Stimulated activated CD8-positive, alpha-beta memory T cell treated with anti-CD3 and anti-CD28 coated beads, Interleukin-15, amount 100 ng/mL, for 4 hours (primary cell): ENCODE measurements at places on chromosomes 16 and 17.
A peak's percentile ranks its signal among the peaks of the same experiment; 100 is the strongest.

GRCh38 chr17:11239379-11239970 lies 1.5 kb upstream of the SHISA6 start:
- no peak for DNase-seq

- DNase-seq = no peak
These were observed 6.9 kb downstream of the CARMIL2 start for GRCh38 chr16:67651847-67652246.

GRCh38 chr16:17229766-17230165 lies 241.0 kb downstream of the XYLT1 start:
- DNase-seq = no peak

GRCh38 chr17:16947470-16947869 lies 24.4 kb downstream of the TNFRSF13B start:
- no peak for DNase-seq

DNA sequence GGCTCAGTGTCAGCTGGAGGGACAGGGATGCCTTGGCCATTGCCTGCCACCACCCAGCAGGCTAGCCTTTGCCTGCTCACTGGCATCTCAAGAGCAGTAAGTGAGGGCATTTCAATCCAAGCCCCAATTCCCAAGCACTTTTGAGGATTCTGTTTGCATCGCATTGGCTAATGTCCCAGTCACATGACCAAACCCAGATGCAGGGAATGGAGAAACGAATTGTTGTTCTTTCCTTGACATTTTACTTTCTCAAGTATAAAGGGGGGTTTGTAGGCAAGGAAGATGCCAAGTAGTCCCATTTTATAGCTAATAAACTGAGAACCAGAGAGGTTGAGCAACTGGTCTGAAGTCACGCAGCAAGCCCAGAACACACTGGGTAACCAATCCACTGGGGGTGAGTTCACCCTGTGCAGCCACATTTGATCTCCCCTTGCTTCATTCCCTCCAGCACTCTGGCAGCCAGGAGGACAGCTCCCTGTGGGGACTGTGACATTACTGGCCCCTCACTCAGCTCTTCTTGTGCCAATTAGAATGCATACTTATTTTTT lies 193.8 kb upstream of the CACNG3 start:
- no peak for DNase-seq

- no peak for DNase-seq
These were observed 218.0 kb downstream of the C16orf95 start for GRCh38 chr16:87098976-87099720.

- no peak for DNase-seq
These were observed 212.2 kb downstream of the SEC14L1 start for GRCh38 chr17:77352996-77353395.

GRCh38 chr16:7397901-7398300 lies 65.3 kb downstream of the RBFOX1 start:
- no peak for DNase-seq

DNA sequence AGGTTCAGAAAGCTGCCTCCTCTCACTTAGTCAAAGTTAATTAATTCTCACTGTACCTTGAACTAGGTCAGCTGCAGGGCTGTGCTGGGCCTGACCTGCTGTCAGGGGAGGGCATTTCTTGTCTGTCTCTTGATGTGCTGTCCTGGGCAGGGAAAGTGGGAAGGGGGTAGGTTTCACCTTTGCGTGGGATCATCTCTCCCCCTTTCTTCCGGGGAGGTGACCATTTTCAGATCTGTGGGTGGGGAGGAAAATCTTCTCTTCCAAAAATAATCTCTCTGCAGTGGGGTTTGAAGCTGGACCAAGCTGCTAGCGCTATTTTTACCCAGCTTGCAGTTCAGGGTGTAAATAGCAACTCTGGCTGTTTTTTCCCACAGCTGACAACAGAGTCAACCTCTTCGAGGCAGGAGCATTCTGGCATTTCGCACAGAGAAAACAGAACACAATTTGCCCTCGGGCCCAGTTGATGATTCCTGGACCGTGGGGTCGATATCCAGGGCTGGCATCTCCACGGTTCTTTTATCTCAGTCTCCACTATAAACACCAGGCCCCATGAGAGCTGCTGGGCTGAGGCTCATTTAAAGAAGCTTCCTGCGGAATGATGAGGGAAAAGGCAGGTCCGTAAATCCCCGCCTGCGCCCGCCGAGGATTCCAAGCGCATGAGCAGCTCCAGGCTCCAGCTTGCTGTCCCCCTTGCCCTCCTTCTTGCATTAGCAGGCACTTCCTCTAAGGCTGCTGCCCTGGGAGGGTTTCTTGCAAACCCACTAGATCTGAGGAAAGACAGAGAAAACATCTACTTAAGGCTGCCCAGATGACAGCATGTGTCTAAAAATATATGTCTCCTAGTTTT lies 93.9 kb downstream of the YPEL2 start:
- DNase-seq = no peak

- peak; percentile 21 for DNase-seq
These were observed 59.1 kb downstream of the OR1D5 start for GRCh38 chr17:3004150-3004801.

DNA sequence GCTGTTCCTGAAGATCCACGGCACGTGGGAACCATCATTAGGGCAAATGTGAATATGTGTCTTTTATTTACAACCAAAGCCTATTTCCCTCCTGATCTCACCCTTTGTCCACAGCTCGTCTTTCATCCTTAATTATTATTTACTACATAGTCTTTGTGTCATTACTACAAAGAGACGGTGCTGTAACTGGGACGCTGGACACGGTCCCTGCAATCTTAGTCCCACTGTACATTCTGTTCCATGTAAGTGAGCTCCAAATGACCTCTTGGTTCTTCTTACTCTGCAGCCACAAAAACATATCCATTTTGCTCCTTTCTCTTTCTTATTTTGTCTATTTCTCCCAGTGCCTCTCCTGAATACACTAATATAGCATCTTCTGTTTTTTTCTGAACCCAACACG lies 12.7 kb upstream of the KRT23 start:
- no peak for DNase-seq

DNA sequence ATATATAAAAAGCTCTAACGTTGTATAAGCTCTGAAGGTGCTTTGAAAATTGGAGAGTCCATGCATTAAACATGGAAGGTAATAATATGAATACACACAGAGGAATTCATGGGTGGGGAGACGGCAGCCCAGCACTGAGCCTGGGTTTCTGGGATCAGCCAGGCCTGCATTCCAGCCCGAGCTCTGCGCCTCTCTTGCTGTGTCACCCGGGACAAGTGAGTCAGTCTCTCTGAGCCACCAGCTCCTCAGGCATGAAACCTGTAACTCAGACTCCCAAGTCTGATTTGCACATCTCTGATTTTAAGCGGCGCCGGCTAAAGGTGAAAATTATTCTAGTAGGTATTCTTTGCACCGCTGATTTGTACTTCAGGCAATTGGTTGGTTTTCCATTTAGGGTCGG lies 238.8 kb downstream of the MRTFB start:
- DNase-seq = no peak

DNA sequence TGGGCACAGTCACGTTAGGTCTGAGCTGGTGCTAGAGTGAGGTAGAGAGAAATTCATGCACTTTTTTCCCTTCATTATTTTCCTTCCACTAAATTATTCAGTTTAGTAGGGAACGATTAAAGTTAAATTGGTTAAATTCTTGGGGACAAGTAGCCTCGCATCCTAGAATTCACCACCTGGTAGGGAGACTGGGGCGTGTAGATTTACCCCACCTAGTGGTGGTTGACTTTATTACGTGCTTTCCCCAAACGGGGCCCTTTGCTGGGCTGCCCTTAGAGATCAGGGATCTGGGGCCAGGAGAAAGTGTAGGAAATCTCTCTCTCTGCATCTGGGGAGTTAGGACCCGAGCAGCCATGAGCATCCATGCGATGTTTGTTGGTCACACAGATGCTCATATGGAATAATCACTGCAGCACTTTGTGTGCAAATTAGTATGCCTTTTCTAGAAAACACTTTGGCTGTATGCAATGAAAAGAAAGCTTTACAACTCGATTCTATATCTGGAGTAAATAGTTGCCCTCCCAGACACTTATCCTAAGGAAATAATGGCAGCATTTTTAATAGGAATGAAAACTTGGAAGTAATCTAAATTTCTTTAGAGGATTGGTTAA lies 107.0 kb downstream of the PLCG2 start:
- DNase-seq = no peak

- no peak for DNase-seq
These were observed 2.2 kb upstream of the NF1 start for GRCh38 chr17:31092475-31093064.

- DNase-seq = peak; percentile 51
These were observed 103.0 kb downstream of the RAB11FIP4 start for GRCh38 chr17:31494259-31495021.

- DNase-seq = no peak
These were observed 28.3 kb downstream of the STH start for GRCh38 chr17:46027048-46027975.

DNA sequence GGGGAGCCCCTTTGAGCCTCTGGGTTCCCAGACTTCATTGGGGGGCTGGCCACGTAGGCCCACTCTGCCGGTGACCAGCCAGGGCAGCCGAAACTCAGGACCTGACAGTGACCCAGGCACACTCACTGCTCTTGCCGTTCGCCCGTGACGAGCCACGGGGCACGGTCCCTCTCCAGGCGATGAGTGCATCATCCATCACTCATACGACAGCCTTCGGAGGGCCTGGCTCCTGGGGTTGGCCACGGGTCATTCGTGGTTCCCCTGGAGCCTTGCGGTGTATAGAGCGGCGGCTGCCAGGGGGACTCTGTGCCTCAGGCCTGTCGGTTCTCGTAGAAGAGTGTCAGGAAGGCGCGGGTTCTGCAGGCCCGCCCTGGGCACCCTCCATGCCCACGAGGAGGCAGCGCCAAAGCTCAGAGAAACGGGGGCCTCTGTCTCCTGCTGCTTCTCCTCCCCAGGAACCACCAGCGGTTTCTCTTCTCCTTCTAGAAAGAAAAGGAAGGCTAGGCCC lies 11.2 kb upstream of the NUDT16L1 start:
- DNase-seq = no peak

GRCh38 chr16:25073854-25074253 lies 37.7 kb upstream of the LCMT1 start:
- no peak for DNase-seq

GRCh38 chr16:11967195-11967911 lies 2.3 kb downstream of the TNFRSF17 start:
- DNase-seq = no peak

DNA sequence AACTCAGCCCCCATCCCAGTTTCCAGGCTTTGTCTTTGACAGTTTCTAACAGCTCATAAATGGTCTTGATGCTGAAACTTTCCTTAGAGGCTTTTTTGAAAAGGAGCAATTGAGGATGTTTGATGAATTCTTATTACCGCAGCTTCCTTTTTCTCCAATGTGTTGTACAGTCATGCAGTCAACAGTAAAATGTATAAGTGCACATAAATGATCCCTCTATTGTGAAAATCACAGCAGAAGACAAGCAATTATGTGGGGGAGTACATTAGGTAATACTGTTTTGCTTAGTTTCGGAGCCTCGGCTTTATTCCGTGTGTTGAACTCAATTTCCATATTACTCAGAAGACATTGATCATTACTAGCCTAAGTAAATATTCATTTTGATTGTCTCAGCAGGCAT lies 673.7 kb downstream of the CDH8 start:
- no peak for DNase-seq

DNA sequence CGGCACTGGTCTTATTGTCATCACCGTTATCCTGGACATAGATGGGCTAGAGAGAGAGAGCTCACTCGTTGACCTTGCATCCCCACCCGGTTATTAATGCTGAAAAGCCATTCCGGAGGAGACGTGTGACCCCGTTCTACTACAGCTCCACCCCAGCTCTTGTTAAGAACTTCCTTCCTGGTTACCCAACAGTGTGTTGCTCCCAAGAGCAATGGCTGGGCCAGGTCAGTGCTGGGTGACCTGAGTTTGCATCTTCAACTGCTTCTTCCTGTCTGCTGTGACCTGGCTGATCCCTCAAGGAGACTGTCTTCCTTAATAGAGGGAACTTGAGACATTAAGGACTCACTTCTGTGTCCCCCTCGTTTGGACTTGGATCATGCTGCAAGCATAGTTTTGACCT lies 96.1 kb upstream of the SDK2 start:
- DNase-seq = no peak

- no peak for DNase-seq
These were observed 2.7 kb downstream of the MAP3K14 start for GRCh38 chr17:45313996-45314740.

DNA sequence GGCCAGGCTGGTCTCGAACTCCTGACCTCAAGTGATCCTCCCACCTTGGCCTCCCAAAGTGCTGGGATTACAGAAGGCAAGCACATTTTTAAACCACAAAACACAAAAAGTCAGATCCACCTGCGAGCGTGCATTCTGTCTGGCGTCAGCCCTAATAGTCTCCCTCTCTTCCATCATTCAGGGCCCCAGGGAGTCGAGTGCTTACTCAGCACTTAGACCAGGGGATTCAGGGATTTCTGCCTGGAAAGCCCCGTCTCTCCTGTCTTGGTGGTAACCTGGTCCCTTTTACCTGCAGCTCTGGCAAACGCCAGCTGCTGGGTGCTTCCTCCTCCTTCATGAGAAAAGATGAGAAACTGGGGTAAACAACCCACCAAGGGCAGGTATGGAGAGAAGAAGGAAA lies 443.1 kb downstream of the SOX9 start:
- DNase-seq = no peak

GRCh38 chr16:12617401-12617819 lies 186.3 kb downstream of the CPPED1 start:
- no peak for DNase-seq

DNA sequence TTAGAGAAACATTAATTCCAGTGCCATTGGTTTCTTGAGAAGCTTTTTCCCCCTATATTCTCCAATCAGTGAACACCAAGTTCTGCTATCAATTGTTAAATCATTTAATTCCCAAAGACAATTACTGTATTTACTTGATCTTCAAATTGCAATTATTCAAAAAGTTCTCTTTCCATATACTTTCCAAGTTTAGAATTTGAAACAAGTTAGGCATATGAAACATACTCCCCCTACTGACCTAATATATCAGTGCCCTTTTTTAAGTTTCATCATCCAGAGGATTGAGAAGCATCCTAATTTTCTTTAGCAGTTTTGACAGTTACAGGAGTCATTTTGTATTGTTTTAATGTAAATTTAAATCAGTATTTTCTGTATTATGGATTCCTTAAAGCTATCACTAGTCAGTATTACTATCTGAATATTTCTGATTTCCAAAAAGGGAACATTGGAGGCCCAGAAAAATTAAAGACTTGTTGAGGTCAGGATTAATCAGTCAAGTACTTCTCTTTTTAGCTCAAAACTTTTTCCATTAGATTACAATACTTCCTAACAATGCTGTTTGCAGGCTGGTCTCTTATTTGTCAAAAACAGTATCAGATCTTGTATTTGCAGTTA lies 16.3 kb downstream of the MEIOC start:
- no peak for DNase-seq

DNA sequence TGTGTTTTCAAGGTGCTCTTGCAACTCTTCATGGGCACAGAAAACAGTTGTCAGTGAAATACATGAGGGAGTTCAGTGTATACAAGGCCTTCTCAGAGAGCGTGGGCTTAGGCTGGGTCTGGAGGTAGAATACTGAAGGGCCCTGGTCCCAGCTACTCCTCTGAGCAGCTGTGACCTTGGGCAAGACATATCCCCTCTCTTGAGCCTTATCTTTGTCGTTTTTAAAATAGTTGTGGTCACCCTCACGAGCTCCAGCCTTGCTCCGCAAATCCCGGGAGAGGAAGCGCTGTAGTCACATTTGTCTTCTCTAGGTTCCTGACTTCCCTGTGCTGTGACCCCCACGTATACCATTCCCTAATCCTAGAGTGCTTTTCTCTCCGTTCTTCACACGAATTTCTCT lies 3.6 kb downstream of the ZNRF1 start:
- DNase-seq = no peak

GRCh38 chr17:31416503-31416923 lies 25.0 kb downstream of the RAB11FIP4 start:
- no peak for DNase-seq

- no peak for DNase-seq
These were observed 557.9 kb upstream of the CDH11 start for GRCh38 chr16:65679785-65680184.
